ENCODE measurements at places on chromosomes 7 and 10. TPM values are rescaled to one million over a fixed set of nuclear protein-coding genes. Genes with fewer than 3 reads are reported as not detected.

DNA sequence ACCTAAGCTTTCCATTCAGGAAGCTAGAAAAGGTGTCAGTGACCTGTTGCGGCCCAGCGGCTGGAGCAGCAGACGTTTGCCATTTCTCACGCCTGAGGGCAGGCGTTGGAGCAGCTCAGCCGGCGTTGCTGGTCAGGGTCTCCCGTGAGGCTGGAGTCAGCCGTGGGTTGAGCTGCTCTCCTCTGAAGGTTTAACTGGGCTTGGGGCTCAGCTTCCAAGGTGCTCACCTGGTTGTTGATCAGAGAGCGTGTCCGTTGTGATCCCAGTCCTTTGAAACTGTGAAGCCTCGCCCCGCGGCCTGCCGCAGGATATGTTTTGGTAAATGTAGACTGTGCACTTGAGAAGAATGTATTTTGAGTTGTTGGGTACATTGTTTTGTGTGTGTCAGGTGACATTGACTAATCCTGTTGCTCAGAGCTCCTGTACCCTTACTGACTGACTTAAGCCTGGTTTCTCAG, 20.6 kb upstream of the PWWP2B start:
- H3K27ac ChIP-seq, result no peak overlapping the region
- no peak overlapping the region for H3K4me3 ChIP-seq
- H3K27me3 ChIP-seq, result no peaks in the 10 kb centered on the region
- no peaks in the 10 kb centered on the region for H3K36me3 ChIP-seq

DNA sequence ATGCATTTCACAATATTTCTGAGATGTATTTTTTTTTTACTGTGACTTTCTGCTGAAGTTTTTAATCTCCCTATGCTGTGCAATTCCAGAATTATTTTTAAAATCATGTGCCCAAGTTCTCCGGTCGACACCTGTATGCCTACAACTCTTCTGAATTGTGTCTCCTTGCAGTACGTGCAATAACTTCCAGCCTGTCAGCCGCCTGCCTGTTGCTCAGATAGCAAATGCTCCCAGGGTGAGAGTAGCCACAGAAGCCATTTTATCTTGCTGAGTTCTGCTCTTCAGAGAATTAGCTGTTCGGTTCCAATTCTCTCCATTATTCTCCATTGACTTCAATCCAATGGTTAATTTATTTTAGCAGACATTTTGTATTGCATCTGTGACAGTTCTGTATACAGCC, 188.3 kb downstream of the CDC14C start:
- no peak for DNase-seq
- H3K27ac ChIP-seq, result no peak overlapping the region
- H3K27me3 ChIP-seq, result no peaks in the 10 kb centered on the region
- no peak overlapping the region for H3K4me3 ChIP-seq
- no peaks in the 10 kb centered on the region for H3K4me1 ChIP-seq

DNA sequence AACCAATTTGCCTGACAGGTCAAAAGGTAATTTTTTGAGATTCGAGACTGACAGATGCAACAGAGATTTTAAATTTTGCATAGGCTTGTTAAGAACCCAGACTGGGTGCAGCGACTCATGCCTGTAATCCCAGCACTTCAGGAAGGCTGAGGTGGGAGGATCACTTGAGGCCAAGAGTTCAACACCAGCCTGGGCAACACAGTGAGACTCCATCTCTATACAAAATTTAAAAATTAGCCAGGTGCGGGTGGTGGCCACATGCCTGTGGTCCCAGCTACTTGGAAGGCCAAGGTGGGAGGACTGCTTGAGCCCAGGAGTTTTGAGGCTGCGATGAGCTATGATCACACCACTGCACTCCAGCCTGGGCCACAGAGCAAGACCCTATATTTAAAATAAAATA, 34.6 kb downstream of the AMZ1 start:
- H3K27ac ChIP-seq, result no peak overlapping the region
- peaks cover 8% of the 10 kb centered on the region for H3K4me1 ChIP-seq
- H3K4me3 ChIP-seq, result no peak overlapping the region
- no peaks in the 10 kb centered on the region for H3K27me3 ChIP-seq

DNA sequence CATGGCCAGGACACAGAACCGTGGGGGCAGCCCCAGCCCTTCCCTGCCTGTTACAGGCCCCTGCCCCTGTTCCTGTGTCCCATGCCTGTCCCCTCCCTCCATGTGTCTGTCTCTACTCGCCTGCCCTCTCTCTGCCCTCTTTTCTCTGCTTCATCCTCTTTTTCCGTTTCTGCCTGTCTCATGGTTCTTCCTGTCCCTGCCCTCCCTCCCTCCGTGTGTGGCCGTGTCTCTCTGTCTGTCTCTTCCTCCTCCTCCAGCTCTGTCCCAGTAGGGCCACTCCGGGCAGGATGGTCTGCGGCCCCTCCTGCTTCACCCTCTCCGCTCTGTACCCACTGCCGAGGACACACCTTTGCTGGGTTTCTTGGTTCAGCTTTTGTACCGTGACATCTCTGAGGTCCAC, 137.4 kb downstream of the FAM53B start:
- no peak for DNase-seq
- no peak overlapping the region for H3K4me3 ChIP-seq
- no peaks in the 10 kb centered on the region for H3K36me3 ChIP-seq
- H3K4me1 ChIP-seq, result peaks cover 3% of the 10 kb centered on the region

Gene TMEM60
- 28.0 TPM for polyA plus RNA-seq

- peaks cover 34% of the 10 kb centered on the region for H3K27me3 ChIP-seq
- no peak for DNase-seq
- no peak overlapping the region for H3K4me3 ChIP-seq
- no peaks in the 10 kb centered on the region for H3K4me1 ChIP-seq
- H3K27ac ChIP-seq, result no peak overlapping the region
- no peaks in the 10 kb centered on the region for H3K36me3 ChIP-seq
Measured at GRCh38 chr7:128194533-128195282, 46.4 kb upstream of the LEP start.

Gene H2BK1
- not detected for polyA plus RNA-seq

DNA sequence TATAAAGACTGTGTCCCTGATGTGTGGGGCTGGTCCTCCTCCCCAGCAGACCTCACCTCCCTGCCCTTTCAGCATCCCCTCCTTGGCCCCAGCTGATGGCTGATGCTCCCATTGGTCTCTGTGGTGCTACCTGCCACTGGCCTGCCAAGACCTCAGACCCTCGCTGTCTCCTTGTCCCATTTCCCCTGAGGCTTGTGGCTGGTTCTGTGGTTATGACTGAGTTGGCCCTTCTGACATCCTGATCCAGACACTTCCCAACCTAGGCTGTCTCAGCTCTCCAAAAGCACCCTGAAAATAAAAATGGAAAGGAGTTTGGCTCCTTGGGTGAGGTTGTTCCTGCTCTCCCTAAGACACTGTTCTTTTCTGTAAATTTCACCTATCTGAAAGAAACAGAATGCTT, 214.2 kb downstream of the RPS24 start:
- no peak overlapping the region for H3K4me3 ChIP-seq
- H3K4me1 ChIP-seq, result no peaks in the 10 kb centered on the region
- no peak for DNase-seq
- H3K27ac ChIP-seq, result no peak overlapping the region

GRCh38 chr7:137935884-137936508, 65.9 kb downstream of the CREB3L2 start:
- H3K27ac ChIP-seq, result peak overlapping the region; percentile 60
- DNase-seq, result peak; percentile 81
- H3K4me1 ChIP-seq, result peaks cover 37% of the 10 kb centered on the region

DNA sequence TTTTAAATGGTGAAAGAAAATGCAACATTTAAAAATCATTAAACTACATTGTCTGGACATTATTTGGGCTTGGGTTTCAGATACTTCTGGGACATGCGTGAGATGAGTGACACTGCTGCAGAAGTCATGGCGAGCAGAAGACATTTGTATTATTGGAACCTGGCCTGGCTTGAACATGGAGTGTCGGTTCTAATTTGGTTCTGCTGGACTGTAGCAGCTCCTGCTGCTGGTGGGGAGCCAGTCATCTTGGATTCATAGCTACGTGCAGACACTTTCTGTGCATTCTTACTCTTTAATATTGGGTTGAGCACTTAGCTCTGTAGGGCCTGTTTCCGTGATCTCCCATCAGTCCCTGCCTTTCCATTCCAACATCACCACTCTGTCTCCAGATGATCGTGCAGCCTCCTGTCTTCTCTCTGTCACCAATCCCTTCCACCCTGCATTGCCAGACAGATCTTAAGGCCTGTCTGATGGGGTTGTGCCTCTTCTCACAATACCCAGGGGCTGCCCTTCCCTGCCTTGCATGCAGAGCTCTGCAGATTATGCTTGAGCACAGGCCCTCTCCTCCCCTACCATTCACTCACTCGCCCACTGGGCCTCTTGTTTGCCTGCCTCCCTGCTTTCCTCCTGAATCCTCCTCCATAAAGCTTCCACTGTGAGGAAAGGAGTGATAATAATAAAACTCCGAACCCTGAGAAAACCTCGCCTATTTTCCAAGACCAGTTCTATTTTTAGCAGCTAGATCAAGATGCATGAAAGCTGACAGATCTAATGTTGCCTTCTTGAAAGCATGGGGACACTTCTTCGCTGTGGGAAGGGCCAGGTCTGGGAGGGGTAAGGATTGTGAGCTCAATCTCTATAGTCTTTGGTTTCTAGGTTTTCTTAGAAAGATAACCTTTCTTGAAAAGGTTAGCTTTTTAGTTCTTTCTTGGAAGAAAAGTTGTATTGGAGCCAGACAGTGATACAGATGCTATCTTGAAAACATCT, 32.9 kb downstream of the CELF2 start:
- H3K4me3 ChIP-seq, result no peak overlapping the region
- no peak for DNase-seq
- H3K4me1 ChIP-seq, result no peaks in the 10 kb centered on the region

- H3K4me3 ChIP-seq, result no peak overlapping the region
- H3K4me1 ChIP-seq, result peaks cover 2% of the 10 kb centered on the region
- H3K36me3 ChIP-seq, result no peaks in the 10 kb centered on the region
Measured at GRCh38 chr10:21315645-21316220, 209.7 kb downstream of the SKIDA1 start.

Gene NAT16
- 0.21 TPM for polyA plus RNA-seq

Gene AKR1C1
- polyA plus RNA-seq, result 12.0 TPM

- H3K4me1 ChIP-seq, result no peaks in the 10 kb centered on the region
- no peak overlapping the region for H3K4me3 ChIP-seq
Measured at GRCh38 chr7:2971914-2972834, 71.5 kb downstream of the CARD11 start.

Gene SERPINE1
- polyA plus RNA-seq, result 1.7 TPM

GRCh38 chr10:13001041-13001886, at the start of gene CCDC3:
TSS of gene CCDC3 (minus strand) at chr10:13001713. CDS start at chr10:13001570, 143 bp downstream.
- no peaks in the 10 kb centered on the region for H3K36me3 ChIP-seq
- peak; percentile 31 for DNase-seq
- peaks cover 40% of the 10 kb centered on the region for H3K27me3 ChIP-seq
- H3K4me1 ChIP-seq, result no peaks in the 10 kb centered on the region

- peaks cover 42% of the 10 kb centered on the region for H3K27me3 ChIP-seq
- no peaks in the 10 kb centered on the region for H3K4me1 ChIP-seq
- no peak for DNase-seq
- no peak overlapping the region for H3K4me3 ChIP-seq
Measured at GRCh38 chr7:21169667-21170580, 258.0 kb upstream of the SP4 start.

Gene SPDYE16
- polyA plus RNA-seq, result 1.2 TPM

GRCh38 chr10:14004536-14004935, 326.2 kb downstream of the FRMD4A start:
- no peak for DNase-seq
- H3K27ac ChIP-seq, result no peak overlapping the region
- no peak overlapping the region for H3K4me3 ChIP-seq
- H3K4me1 ChIP-seq, result no peaks in the 10 kb centered on the region
- no peaks in the 10 kb centered on the region for H3K27me3 ChIP-seq

- no peaks in the 10 kb centered on the region for H3K27me3 ChIP-seq
- no peak for DNase-seq
- peak overlapping the region; percentile 97 for H3K27ac ChIP-seq
- peaks cover 69% of the 10 kb centered on the region for H3K4me1 ChIP-seq
- no peaks in the 10 kb centered on the region for H3K36me3 ChIP-seq
- peak overlapping the region; percentile 79 for H3K4me3 ChIP-seq
Measured at GRCh38 chr10:124743191-124744101, 732 bp downstream of the FAM53B start.

Gene PDLIM1
- polyA plus RNA-seq, result 334 TPM

GRCh38 chr10:117442944-117443685, 67.9 kb upstream of the PDZD8 start:
- no peaks in the 10 kb centered on the region for H3K27me3 ChIP-seq
- peak; percentile 74 for DNase-seq
- H3K36me3 ChIP-seq, result no peaks in the 10 kb centered on the region

DNA sequence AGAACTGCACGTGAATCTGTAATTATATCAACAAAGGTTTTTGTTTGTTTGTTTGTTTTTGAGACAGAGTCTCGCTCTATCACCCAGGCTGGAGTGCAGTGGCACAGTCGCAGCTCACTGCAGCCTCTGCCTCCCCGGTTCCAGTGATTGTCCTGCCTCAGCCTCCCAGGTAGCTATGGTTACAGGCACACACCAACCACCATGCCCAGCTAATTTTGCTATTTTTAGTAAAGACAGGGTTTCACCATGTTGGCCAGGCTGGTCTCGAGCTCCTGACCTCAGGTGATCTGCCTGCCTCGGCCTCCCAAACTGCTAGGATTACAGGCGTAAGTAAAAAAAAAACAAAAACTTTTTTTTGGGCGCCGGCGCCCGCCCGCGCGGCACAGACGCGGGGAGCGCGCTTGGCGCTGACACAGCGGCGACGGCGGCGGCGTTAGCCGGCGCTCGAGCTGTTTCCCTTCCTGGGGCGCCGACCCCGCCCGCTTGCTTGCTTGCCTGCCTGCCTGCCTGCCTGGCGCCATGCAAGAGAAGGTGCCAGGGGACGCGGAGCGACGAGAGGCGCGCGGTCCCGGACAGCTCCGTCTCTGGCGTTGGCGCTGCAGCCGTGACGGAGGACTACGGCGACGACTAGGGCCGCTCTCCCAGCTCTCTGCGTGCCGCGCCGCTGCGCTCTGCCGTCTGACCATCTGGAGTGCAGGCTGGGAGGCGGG, 171.4 kb upstream of the NUPR2 start:
- no peak overlapping the region for H3K27ac ChIP-seq
- no peaks in the 10 kb centered on the region for H3K4me1 ChIP-seq
- H3K36me3 ChIP-seq, result no peaks in the 10 kb centered on the region
- no peak for DNase-seq

DNA sequence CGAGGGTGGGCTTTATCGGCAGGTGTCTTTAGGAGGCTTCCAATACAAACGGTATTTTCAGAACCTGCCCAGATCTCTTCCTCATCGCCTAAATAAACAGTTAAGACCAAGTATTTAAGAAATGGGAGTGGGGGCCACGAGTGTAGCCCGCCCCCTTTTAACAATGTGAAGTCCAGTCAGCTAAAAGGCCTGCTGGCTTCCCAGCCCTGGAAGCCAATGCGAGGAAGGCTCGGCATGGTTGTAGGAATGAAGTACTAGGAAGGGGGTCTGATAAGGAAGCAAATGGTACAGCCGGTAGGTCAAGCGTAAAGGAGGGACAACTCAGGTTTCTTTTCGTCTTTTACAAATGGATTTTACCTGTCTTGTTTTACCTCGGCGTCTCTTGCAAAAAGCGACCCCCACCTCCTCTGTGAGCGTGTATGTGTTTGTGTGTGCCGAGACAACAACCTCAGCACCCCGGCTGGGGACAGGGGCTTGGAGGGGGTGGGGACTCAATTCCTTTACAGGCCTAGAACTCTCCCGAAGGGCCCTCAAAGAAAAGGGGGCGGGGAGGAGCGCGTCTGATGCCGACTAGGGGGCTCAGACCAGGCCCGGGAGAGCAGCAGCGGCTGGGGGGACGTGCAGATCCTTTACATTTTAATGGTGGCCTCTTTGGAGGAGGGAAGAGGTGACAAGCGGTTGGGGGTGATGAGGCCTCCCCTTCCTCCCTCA, 147.6 kb downstream of the GPR85 start:
- H3K4me1 ChIP-seq, result peaks cover 7% of the 10 kb centered on the region
- DNase-seq, result peak; percentile 18
- H3K27ac ChIP-seq, result peak overlapping the region; percentile 90
- H3K27me3 ChIP-seq, result no peaks in the 10 kb centered on the region

Data from large intestine (tissue), 12 donors.